ENCODE measurements at places on chromosomes 2 and 18.

DNA sequence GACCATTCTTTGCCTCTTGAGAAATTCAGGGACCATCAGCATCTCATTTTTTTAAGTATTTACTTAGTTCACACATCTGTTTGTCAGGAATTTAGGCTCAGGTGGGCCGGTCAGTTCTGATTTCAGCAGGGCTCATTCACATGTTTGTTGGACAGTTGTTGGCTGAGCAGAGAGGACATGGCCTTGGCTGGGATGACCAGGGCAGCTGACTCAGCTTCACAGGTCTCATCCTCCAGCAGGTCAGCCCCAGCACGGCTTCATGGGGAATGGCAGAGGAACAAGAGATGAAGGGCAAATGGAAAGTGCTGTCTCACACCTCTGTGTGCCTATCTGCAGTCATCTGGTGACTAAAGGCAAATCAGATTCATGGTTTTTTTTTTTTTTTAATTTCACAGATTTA lies 136.1 kb upstream of the TMEM200C start:
- DNase-seq: no peak

- no peak for DNase-seq
These were observed 56.9 kb downstream of the SRBD1 start for GRCh38 chr2:45554073-45554741.

DNA sequence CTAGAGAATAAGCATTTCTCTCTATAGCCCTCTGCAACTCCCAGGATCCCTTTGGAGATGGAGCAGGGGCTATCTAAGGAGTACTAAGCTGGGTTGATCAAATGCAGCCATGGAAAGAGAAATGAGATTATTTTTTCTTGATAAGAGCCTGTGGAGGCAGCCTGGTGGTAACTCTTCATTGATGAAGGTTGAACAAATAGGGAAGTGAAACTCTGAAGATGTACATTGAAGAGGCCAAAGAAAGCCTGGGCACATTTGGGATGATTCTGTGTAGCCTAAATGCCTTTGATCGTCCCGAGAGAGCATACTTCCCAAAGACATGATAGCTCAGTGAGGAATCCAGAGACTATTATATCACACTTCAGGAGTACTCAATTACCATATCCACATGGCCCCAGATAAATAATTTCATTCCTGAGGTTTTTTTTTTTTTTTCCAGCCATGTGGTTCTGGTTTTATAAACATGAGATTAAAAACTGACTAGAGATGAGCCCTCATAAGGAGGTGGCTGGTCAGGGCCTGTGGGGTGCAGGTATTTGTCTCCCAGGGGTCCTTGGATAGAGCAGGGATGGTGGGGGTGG lies 192.5 kb downstream of the TPGS2 start:
- no peak for DNase-seq

DNA sequence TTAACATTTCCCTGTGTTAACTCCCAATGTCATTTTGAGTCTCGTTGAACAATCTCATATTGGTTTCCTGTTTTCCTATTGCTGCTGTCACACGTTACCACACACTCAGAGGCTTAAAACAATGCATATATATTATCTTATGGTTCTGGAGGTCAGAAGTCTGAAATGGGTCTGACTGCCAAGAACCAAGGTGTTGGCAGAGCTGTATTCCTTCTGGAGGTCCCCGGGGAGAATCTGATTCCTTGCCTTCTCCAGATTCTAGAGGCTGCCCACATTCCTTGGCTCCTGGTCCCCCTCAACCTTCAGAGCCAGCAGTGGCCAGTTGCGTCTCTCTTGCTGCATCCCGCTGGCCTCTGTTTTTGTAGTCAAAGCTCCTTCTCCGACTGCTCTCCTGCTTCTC lies 17.5 kb downstream of the COL4A4 start:
- DNase-seq: no peak

GRCh38 chr2:40741532-40741931 lies 289.6 kb upstream of the SLC8A1 start:
- no peak for DNase-seq

GRCh38 chr2:223692191-223692947 lies 90.2 kb upstream of the SCG2 start:
- DNase-seq: no peak

DNA sequence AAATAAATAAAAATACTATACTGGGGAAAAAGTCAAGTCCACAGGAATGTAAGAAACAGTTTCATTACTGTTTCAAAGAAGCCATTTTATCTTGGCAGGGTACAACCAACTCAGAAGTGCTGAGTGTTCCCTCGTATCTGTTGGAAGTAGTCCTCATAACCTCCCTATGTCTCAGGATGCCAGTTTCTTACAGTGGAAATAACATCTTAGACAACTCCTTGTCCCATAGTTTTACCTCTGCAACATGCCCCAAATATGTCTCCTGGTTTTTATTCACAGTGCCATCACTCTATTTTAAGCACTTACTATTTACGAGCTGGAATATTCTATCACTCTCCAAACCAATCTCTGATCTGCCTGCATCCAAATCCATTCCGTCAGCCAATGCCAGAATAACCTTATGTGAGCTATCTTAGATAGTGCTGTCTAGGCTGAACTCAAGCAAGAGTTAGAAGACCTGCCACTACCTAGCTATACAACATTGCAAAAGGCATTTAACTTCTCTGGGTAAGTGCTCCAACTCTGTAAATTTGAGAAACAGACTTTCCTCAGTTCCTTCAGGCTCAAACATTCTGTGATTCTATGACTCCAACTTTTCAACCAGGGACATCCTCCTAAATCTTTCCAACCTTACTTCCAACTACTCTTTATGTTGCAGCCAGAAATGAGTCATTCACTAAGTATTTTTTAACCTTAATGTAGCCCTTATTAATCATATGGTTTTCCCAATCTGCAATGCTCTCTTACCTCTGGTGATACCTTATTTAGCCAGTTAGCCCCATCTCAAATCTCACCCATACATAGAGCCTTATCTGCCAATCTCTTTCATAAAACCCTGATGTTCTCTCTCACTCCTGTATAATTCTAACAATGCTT lies 66.7 kb downstream of the RTN4 start:
- no peak for DNase-seq

GRCh38 chr2:27021253-27022049 lies 11.3 kb upstream of the TMEM214 start:
- no peak for DNase-seq

DNA sequence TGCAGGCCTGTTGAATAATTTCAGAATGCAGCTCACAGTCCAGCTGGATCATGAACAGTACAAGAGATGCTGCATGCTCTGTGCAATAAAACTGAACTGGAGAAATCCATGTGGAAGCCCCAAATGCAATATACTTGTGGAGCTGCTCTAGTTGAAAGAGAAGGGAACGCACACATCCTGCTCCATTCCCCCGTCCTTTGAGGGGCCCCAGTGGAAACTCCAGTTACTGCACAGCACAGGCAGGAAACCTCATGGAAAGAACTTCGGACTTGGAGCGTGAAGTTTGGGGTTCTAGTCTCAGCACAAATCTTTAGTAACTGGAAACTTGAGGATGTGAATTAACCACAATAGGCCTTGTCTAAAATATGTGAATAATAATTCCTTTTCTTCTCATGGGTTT lies 73.2 kb downstream of the PLA2R1 start:
- no peak for DNase-seq

DNA sequence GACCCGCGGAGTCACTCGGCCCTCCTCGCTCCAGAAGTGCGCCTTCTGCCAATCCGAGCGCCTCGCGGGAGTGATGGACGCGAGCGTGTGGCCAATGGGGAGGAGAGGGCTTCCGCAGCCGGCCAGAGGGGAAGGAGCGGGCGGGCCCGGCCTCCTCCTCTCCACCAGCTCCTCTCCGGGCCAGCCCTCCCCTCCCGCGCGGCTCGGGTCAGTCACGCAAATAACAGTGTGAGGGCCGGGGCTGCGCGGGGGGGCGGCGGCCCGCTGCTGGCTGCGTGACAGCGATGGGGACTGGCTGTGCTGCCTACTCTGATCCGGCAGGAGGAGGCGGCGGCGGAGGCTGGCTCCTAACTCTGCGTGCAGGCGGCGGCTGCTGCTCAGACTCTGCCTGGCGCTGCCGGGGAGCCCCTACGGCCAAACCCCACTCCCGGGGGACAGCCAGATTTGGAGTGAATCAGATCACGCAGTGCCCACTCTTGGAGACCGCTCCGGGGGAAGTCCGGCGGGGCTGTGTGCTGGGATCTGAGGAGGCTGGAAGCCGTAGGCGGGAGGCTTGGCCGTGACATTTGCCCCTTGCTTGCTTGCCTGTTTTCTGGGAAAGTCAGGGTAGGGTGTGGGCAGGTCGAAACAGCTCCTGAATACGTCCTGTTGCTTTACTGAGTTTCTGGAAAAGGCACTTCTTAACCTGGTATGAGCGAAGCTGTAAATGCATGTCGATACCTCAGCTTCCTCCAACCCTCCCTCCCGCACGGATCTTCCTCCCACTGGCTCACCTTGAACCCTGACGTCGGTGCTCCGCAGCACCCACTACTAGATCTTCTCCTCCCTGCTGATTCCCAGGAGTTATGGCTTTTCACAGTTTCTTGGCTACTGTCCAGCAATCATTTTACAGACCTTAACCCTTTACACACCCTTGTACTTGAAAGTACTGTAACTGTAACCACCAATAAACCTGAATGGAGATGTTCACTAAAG lies 97.9 kb upstream of the SERTAD2 start:
- no peak for DNase-seq

GRCh38 chr2:61557381-61557780 lies 19.2 kb upstream of the XPO1 start:
- DNase-seq: no peak

GRCh38 chr2:10538224-10538894 lies 90.2 kb upstream of the ODC1 start:
- DNase-seq: no peak

DNA sequence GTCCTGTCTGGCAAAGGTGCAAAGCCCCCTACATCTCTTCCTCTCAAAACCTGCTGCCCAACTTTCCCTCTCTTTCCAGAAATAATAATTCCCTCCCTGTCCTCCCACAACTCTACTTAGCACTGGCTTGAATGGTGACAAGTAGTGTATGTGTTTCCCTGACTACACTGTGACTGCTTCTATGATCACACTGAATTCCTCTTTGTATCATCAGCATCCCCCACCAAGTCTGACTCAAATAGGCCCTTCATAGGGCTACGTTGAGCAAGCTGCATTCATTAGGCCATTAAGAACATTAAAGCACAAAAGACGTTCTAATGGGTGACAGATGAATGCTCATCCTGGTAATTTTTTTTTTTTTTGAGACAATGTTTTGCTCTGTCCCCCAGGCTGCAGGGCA lies 13.7 kb upstream of the ST3GAL5 start:
- DNase-seq: no peak

GRCh38 chr18:50009773-50010335 lies 185.1 kb downstream of the MYO5B start:
- no peak for DNase-seq

DNA sequence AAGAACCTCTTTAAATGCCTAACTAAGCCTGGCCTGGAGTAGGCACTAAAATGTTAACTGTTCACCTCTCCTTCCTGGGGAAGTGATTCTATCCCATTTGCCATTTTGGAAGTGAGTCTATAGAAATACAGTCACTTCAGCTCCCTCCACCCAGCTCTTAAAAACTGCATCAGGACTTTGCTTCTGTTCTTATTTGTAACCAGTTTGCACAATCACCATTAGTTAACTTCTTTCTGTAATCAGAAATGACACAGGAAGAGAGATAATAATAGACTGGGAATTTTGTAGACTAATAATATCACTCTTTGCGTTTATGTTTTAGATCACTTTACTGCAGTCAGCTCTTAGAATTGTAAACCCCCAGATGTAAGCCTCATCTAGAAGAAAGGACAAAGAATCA lies 16.0 kb upstream of the MARCO start:
- no peak for DNase-seq

DNA sequence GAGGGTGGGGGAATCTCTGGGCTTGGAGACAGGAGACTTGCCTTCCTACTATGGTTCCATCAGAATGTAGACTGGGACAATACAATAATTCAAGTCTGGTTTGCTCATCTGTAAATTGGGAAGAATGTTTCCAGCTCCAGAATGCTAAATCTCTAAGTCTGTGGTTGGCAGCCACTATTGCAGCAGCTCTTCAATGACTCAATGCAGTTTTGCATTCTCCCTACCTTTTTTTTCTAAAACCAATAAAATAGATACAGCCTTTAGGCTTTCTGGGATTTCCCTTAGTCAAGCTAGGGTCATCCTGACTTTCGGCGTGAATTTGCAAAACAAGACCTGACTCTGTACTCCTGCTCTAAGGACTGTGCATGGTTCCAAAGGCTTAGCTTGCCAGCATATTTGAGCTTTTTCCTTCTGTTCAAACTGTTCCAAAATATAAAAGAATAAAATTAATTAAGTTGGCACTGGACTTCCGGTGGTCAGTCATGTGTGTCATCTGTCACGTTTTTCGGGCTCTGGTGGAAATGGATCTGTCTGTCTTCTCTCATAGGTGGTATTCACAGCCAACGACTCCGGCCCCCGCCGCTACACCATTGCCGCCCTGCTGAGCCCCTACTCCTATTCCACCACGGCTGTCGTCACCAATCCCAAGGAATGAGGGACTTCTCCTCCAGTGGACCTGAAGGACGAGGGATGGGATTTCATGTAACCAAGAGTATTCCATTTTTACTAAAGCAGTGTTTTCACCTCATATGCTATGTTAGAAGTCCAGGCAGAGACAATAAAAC lies 6.5 kb downstream of the TTR start:
- DNase-seq: no peak

DNA sequence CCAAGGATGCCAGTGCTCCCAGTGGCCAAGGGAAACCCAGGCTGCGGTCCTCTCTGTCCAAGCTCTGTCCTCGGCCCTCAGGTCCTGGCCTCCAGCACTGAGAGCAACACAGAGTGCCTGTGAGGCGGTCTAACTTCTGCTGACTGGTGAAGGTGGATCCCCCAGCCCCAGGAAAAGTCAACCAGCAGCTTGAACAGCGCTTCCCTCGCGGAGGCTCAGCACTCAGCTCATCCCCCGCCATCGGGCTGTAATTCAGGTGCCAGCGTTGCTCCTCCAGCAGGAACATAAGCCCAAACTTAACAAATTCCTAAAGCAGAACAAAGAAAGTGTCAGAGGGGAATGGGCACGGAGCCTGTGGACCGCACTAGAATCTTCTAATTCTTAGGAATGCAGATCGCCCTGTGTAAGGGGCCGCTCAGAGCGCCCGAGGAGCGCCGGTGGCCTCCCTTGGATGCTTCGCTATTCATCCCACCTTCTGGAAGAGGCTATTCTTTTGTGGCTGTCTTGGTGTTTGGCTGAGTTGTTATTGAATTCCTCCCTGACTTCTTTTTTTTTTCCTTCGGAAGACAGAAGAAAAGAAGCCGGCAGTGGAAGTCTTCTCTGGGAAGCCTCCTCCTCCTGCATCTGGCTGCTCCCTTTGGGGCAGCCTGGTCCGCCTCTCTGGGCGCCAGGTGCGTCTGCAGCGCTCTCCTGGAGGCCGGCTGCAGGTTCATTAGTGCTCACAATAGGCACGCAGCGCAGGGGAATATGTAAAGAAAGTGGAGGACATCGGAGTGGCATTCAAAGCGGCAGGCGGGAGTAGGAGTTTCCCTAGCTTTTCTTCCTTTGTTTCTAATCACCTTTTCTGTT lies 905.6 kb downstream of the TSN start:
- DNase-seq: no peak

DNA sequence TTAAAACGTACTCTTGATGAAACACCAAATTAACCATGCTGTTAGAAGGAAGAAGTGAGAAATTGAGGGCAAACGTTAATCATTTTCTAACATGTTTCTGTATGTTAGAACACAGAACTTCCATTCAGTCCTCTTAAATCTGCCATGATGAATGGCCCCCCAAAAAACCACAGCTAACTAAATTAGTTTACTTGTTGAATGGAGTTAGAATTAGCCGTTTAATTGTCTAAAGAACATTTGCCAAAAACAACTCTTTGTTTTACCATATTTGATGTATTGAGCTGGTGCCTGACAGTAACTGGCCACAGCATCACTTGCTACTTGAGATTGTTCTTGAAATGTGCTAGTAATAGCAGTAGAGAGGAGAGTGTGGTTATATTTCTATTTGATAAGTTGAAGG lies 12.7 kb downstream of the CCNYL1 start:
- no peak for DNase-seq

Data from activated CD4-positive, CD25-positive, alpha-beta regulatory T cell (primary cell).